ENCODE measurements at places on chromosomes 12 and 14.

- no peak for DNase-seq
Observed at GRCh38 chr14:55589171-55589570, 9.2 kb downstream of the KTN1 start.

GRCh38 chr14:30191639-30192279 is 264.1 kb upstream of the PRKD1 start:
- DNase-seq, result no peak

DNA sequence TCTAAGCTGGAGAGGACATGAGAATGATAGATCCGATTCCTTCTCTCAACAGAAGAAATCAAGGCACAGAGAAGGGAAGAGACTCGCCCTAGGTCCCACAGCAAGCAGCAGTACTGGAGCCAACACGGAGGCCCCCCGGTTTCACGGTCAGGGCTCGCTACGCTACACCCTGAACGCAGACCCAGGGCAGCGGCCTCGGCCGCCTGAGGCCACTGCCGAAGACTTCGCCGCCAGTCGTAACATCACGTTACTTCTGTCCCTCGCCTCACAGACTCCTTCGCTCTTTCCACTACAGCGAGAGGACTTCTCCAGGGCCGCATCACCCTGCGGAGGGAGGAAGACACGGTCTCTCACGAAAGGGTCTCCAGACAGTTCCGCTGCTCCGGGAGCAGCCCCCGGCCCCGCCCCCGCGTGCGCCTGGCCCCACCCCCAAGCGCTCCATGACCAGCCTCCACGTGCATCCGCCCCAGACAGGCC is 411 bp upstream of the DCAF4 start:
- DNase-seq, result no peak

GRCh38 chr14:49875640-49876198 is 17.2 kb upstream of the ARF6 start:
- no peak for DNase-seq

GRCh38 chr14:78202976-78203375 is 32.8 kb downstream of the NRXN3 start:
- DNase-seq, result no peak

DNA sequence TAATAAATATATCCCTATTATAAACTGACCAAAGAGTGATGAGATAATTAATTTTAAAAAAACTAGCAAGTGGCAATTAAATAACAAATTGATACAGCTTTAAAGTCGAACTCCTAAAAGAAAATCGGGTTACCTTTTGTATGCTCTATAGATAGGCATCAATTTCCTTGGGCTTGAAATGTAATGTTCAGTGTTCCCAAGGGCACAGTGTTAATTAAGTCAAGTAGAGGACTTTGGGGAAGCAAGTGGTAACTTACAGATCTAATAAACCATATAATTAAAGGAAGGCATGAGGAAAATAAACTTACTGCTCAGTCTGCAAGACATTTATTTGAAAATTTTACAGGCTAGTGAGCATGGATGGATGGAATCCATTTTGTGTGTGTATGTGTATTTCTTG is 220.9 kb downstream of the FSCB start:
- DNase-seq, result no peak

DNA sequence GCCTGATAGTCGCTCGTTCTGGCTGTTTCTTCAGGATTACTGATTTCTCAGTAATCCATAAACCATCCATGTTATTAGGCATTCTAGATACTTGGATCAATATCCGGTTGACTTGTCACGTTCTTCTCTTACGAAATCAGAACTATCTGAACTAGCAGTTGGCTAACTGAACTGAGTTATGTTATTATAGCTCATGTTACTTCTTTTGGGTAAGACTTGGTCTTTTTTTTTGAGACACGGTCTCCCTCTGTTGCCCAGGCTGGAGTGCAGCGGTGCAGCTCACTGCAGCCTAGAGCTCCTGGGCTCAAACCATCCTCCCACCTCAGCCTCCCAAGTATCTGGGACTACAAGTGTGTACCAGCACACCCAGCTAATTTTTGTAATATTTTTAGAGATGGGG is 178.6 kb downstream of the PRKCH start:
- no peak for DNase-seq

- DNase-seq, result no peak
Observed at GRCh38 chr12:6312529-6313325, 2.2 kb downstream of the PLEKHG6 start.

GRCh38 chr14:77172916-77173315 is 8.7 kb upstream of the TMEM63C start:
- DNase-seq, result no peak

DNA sequence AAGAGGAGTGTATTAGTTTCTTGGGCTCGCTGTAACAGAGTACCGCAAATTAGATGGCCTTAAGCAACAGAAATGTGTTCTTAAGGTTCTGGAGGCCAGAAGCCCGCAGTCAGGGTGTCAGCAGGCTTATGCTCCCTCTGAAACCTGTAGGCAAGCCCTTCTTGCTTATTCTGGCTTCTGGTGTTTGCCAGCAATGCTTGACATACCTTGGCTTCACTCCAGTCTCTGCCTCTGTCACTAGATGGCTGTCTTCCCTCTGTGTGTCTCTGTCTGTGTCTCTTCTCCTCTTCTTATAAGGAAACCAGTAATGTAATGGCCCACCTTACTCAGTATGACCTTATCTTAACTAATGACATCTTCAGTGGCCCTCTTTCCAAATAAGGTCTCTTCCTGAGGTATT is 85.1 kb downstream of the DERA start:
- no peak for DNase-seq

- no peak for DNase-seq
Observed at GRCh38 chr12:67410667-67411067, 141.5 kb downstream of the CAND1 start.

DNA sequence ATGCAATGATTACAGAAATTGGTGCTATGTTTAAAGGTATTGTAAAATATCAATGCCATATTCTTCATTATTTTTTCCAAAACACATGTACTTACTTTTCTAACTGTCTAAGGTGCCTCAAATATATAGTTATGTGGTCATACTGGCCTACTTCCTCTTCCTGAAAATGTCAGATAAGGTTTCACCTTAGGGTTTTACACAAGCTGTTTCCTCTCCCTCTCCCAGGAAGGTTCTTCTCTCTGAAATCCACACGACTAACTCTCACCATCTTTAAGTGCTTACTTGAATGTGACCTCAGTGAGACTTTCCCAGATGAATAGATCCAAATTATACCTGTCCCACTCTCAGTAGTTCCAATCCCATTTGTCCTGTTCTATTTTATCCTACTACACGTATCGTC is 11.6 kb upstream of the CLEC4D start:
- DNase-seq, result no peak

GRCh38 chr12:118980407-118981014 is 830 bp upstream of the SRRM4 start:
- no peak for DNase-seq

GRCh38 chr12:55931317-55931779 is 386 bp downstream of the DGKA start:
- DNase-seq, result no peak

DNA sequence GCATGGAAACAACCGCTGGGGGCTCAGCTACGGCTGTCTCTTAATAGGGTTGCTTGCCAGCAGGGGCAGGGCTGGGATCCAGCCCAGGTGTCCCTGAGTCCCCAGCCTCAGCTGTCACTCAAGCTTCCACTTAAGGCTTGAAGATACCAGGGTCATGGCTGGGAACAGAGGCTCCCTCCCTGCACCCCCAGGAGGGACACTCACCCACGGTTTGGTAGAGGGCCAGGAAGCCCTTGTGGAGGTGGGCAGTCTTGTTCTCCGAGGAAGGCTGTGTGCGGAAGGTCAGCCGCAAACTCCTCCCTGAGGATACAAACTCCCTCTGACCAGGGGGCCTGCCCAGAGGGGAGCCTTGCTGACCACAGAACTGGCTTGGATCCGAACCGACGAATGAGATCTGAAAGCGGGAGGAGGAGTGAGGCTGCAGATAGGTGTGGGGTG is 7.3 kb downstream of the C1RL start:
- DNase-seq, result no peak

- no peak for DNase-seq
Observed at GRCh38 chr12:93772003-93772700, 95.0 kb downstream of the CRADD start.

GRCh38 chr12:57031138-57031725 is 14.9 kb upstream of the TAC3 start:
- DNase-seq, result no peak

DNA sequence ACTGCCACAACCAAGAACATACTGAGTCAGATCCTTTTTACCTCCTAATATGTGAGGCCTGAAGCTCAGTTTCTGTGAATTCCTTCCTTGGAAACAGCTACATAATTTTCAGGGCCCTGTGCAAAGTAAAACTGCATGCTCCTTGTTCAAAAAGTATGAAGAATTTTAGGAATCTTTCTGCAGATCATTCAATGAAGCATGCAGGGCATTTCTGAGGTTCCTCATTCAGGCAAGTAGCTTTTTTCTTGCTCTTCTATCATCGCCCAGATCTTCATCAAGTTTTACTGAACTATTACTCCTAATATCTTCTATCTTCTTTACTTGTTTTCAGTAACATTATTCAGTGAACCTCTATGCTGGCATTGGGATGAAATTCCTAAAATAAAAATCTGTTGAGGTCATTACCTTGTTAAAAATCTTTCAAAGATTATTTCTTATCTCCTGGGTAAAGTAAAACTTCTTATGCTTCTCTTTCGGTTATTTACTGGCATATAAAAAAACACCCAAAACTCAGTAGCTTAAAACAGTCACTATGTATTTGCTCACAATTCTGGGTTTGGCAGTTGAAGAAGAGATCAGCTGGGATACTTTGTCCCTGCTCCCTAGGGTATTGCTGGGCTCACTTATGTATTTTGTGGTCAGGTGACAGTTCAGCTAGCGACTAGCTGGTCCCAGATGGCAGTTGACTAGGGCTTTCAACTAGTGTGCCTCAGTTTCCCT is 42.6 kb upstream of the KRR1 start:
- DNase-seq, result no peak

GRCh38 chr12:14647028-14647750 is 49.2 kb downstream of the GUCY2C start:
- no peak for DNase-seq

GRCh38 chr12:89390802-89391673 is 38.7 kb upstream of the DUSP6 start:
- DNase-seq, result no peak

- no peak for DNase-seq
Observed at GRCh38 chr12:45339035-45339434, 123.1 kb downstream of the ANO6 start.

GRCh38 chr12:51322452-51322851 is 1.5 kb downstream of the BIN2 start:
- no peak for DNase-seq

DNA sequence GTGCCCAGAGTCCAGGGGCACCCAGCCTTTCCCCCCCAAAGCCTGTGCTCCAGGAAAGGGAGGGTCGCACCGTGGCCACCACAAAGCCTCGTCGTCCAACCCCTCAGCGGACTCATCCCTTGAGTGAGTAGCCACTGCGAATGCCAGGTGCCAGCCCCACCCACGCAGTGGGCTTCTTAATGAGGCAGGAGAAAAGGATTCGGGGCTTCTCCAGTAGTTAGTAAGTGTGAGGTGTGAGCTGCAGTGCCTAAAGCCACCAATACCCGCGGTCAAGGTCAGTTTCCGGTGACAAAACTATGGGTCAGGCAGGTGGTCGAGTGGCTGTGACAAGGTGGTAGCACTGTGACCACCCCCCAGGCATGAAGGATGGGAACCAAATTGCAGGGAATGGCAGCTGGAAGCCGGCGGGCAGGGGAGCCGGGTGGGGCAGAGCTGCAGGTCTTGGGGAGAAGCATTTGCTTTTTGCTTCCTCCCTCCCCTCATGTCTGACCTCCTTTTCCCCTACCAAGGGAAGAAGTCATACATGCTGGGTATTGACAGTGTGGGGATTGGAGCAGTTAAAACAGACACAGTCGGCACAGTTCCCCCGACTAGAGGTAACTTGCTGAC is 8.0 kb downstream of the RAN start:
- DNase-seq, result no peak

- DNase-seq, result no peak
Observed at GRCh38 chr12:57898308-57898970, 42.9 kb upstream of the ATP23 start.

GRCh38 chr12:4109826-4110225 is 163.7 kb upstream of the CCND2 start:
- DNase-seq, result no peak

DNA sequence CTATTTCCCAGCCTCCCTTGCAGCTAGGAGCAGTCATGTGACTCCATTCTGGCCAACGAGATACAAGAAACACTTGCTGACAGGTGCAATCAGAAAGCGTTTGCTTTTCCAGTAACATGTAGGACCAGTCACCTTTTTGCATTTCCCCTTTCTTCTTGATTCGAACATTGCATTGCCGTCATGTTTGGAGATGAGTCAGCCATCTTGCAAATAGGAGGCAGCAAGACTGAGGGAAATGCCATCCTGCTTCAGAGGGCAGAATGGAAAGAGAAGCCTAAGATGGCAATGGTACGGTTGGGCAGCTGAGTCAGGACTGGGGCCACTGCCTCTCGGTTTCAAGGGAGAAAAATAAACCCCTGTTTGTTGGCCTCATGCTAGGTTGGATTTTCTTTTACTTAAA is 34.5 kb upstream of the GPR132 start:
- no peak for DNase-seq

DNA sequence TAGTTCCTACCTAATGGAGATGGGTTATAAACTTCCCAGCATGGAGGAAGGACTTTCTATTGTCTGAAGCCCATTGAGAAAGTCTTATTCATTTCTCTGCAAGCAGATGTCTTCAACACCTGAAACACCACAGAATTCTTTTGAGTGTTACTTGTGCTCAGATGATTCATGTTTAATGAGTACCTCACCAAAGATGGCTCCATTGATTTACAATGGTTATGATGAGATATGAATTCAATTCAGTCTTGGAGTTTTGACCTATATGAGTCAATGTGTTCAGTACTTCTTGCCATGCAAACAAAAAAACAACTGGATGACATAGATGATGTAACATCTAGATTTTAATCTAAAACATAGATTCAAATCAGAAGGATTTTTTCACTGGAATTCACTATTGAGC is 15.4 kb upstream of the PAWR start:
- no peak for DNase-seq

- no peak for DNase-seq
Observed at GRCh38 chr14:92460541-92460915, 53.1 kb upstream of the RIN3 start.

DNA sequence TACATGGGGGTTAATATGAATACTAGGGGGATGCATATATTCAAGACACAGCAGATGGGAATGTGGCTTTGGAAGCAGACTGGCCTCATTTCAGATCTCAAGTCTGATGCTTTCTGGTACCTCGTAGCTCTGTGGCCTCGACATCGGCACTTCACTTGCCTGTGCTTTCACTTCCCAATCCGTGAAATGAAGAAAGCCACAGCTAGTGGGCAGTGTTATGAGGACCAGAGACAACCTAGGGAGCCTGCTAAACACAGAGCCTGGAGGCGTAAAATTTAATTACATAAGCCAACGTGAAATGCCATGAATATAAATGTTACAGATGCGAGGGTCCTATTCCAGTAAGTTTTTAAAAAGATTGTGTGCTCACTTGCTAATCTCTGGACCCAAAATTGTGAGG is 286.0 kb downstream of the TMEM132D start:
- no peak for DNase-seq

Data from stimulated activated CD8-positive, alpha-beta memory T cell treated with anti-CD3 and anti-CD28 coated beads, Interleukin-12 subunit alpha, Interleukin-12 subunit beta, amount 100 ng/mL, for 1 hour (primary cell).